ENCODE measurements at places on chromosomes 7 and 10.

DNA sequence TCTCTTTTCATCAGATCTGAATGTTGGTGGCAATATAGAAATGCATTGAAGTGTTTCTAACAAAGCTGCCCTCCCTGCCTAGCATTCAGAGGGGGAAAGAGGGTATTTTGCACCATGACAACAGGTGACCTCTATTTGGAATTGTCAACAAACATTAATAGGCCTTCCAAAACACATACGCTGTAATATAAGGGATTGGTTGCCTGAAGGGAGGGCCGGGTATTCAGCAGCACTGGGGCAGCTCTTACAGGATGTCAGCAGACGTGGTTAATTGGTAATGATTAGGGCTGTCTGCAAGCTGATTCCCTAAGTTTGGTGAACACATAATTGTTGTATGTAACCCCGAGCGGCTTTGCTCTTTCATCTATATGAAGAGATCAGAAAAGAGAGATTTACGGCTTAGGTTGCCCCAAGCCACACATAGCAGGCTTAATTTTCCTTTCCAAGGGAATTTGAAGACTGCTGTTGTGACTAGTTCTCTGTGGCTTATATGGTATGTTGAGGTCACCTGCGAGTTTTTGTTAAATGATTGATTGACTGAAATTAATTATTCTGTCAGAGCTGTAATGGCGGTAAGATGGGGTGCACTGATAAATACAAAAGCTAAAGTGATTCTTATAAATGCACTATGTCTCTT is 759.3 kb downstream of the LRMDA start:
- no peak for DNase-seq

DNA sequence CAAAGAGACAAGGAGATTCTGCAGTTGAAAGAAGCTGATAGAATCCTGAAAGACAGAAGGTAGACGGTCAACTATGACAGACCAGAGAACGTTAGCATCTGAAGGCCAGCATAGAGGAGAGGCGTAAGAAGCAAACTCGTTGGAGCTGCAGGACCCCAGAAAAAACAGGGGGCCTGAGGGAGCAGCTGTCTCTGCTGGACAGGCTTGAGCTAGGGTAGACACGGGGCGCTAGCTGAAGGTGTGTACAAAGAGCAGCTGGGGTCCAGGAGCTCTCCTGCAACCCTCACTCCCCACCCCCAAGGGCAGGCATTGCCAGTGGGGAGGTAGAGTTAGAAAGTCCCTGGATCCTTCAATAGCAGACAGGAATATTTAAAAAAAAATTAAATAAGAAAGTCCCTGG is 14.6 kb upstream of the GDI2 start:
- DNase-seq: no peak

DNA sequence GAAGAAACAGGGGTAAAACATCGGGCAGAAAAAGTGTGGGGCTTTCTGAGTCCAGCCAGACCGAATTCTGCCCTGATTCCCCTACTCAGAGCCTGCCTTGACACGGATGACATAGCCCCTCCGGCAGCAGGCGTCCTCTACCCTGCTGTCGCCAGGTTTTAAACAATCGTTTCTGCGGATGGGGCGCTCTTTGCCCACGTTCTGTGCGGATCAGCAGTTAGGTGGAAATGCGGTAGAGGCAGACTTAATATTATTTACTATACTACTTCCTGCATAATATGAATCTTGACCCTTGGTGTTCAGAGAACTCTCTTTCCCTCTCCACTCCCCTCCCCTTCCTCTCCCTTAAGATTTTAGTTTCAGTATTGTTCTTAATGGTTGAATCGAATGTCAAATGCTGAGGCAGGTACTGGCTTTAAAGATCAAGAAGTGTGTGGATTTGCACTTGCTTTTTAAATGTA is 2.4 kb downstream of the GATA3 start:
- DNase-seq: no peak

GRCh38 chr7:150502519-150502918 is 12.2 kb upstream of the GIMAP7 start:
- no peak for DNase-seq

GRCh38 chr10:68151453-68151852 is 42.2 kb downstream of the MYPN start:
- DNase-seq: no peak

- DNase-seq: no peak
Observed at GRCh38 chr7:87330316-87330715, 15.1 kb upstream of the CROT start.

DNA sequence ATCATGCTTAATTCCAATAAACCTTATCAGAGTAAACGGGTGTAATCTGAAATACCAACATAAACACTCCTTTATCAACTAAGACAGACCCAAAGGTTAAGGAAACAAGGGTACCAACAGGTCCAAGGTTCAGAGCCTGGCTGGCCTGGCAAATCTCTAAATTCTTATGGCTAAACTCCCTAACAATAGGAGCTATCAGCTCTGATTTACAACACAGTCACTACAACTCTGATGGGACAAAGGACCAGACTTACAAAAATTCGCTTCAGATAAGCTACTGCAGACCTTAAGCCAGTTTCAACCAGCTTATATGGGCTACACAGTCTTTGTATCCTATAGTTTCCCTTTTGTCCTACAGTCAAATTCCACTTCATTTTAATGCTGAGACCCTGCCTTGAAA is 381.9 kb downstream of the ZWINT start:
- no peak for DNase-seq

GRCh38 chr10:4407783-4408182 is 418.2 kb upstream of the AKR1E2 start:
- no peak for DNase-seq

DNA sequence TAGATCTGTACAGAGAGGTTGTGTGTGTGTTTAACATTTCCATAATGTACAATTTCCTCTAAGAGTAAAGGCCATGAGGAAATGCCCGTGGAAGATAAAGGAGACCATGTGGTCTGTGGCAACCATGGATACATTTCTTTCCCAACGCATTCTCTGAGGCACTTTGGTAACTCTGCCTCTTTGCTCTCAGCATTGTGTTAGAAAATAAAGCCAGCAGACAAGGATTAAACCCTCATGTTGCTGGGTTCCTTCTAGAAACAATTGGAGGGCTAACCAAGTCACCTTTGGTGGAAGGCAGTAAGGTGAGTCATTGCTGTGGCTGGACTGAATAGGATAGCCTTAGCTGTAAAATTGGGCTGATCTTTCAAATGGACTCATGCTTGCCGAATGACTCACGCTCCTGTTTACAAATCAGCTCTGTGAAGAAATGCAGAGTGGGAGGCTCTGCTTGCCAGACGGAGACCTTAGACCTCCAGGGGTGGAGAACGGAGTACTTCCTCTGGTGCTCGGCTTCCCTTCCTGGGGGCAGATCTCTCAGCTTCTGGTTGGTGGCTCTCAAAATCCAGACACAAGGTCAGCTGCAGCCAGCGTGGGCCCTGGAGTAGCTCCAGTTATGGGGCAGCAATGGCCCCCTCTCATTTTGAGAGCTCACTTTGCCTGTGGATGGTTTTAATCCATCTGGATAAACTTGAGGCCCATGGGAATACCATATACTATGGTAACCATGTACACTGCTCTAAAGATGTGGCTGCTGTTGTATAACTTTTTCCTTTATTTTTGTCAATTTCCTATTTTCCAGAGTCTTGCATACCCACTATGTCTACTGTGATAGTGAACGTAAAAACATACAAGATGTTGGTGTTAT is 137.3 kb downstream of the TCF7L2 start:
- DNase-seq: no peak

DNA sequence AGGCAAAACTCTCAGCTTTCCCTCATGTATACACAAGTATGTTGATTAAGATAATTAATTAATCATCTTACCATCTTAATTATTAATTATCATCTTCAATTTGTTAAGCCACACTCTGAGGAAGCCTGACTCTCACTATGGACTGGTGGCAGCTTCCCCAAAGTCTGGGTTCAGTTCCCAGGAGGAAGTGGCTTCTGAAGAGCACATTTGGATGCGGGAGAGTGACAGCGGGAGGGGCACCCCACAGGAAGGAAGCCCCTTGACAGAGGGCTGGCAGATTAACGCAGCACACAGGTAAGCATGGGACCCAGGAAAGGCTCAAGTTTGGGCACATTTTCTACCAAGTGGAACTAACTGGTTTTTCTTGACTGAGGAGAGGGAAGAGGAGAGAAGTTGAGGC is 13.4 kb upstream of the SLIT1 start:
- DNase-seq: no peak

All from stimulated activated CD4-positive, alpha-beta T cell treated with anti-CD3 and anti-CD28 coated beads, Interleukin-2, amount 100 ng/mL, for 24 hours (primary cell).